ENCODE measurements at places on chromosomes 1 and 21.

- DNase-seq = no peak
Observed at GRCh38 chr1:93694819-93695218, 13.2 kb upstream of the BCAR3 start.

DNA sequence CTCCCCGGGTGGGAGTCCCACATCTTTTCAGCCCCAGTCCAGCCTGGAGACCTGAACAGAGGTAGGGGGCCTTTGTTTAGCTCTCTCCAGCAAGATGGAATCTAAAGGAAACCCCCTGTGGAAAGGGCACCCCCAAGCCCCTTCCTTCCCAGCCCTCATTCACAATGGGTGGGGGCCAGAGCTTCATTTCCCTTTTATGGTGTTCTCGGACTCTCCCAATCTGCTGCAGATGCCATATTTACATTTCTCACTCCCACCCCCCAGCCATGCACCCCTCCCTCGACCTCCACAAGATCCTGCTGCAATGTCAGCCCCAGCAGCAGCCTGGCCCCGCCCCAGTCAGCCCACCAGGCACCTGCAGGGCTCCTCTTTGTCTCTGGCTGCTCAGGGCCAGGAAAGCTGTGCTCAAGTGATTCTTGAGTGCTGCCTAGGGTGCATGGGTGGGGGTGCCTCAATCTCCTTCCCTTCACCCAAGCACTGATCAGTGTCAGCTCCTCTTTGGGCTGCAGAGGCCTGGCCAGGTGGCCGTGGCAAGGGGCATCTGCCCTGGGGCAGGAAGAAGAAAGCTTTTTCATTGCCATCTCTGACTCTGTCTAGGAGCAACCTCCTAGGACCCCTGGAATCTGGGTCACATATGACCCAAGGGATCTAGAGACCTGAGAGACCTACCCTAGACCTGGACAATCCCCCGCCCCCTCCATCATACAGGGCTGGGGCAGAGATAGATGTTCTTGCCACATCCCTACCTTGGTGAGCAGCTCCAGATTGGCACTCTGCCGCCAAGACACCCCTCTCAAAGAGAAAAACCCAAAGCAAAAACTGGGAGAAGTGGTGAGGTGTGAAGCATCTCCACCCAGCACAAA, 1.7 kb downstream of the KIF21B start:
- DNase-seq = no peak

- DNase-seq = no peak
Observed at GRCh38 chr1:245091171-245091621, 63.6 kb upstream of the KIF26B start.

- DNase-seq = no peak
Observed at GRCh38 chr21:25578056-25578961, 29.0 kb downstream of the MRPL39 start.

Data from gastrocnemius medialis (tissue), 4 donors.